ENCODE measurements at places on chromosomes 6 and 20.

- DNase-seq, result no peak
These were observed 84.1 kb downstream of the TNFAIP3 start for GRCh38 chr6:137951064-137951597.

DNA sequence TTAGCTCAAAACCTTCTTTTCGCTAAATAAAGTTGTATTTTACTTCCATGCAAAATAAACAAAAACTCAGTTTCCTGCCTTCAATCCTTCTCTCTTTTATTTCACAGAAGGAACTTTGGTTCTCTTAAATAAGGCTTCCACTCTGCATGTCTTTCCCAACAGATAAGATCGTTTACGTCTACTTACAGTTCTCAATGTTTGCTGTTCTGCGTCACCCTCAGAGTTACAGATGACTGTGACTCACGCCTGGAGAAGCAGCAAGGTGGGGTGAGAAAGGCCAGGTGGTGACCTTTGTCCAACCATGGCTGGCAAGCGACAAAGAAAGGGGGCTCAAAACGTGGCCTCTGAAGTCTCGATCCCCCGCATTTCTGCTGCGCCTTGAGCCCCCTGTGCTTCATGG, 51.4 kb upstream of the RPS6KA2 start:
- no peak for DNase-seq

GRCh38 chr6:33623895-33624381, 2.8 kb downstream of the ITPR3 start:
- no peak for DNase-seq

- no peak for DNase-seq
These were observed 110.9 kb downstream of the QRSL1 start for GRCh38 chr6:106740287-106740686.

GRCh38 chr6:27545271-27546046, 72.6 kb upstream of the ZNF184 start:
- DNase-seq, result no peak

- DNase-seq, result no peak
These were observed 116.4 kb downstream of the KIF6 start for GRCh38 chr6:39608652-39609345.

- DNase-seq, result no peak
These were observed 27.7 kb downstream of the EIF2S2 start for GRCh38 chr20:34084227-34084923.

DNA sequence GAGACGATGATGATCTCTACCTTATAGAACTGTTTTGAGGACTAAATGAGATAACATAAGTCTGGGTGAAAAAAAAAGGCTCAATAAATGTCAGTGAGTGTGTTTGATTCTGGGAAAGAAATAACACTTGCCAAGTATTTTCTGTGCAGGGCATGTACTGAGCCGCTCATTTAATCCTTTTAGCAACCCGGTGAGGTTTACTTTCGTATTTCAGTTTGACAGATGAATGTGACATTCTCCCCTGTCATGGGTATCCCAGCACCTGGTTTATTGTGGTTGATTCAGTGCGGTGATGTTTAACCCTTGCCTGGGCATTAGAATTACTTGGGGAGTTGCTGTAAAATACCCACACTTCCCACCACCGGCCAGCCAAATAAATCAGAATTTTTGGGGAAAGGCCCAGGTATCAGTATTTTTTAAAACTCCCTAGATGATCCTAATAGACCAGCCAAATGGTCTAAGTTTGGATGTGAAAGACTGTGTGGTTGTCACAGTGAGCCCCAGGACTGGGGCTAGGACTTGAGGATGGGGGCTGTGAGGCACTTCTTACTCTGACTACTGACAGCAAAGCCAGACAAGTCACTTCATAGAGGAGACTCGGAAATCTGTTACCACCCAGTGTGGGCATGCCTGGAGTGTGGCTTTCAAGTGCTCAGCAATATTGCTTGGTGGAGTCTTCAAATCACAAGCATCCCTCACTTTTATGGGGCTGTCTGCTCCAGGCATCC, 100.2 kb upstream of the KCNG1 start:
- DNase-seq, result no peak

DNA sequence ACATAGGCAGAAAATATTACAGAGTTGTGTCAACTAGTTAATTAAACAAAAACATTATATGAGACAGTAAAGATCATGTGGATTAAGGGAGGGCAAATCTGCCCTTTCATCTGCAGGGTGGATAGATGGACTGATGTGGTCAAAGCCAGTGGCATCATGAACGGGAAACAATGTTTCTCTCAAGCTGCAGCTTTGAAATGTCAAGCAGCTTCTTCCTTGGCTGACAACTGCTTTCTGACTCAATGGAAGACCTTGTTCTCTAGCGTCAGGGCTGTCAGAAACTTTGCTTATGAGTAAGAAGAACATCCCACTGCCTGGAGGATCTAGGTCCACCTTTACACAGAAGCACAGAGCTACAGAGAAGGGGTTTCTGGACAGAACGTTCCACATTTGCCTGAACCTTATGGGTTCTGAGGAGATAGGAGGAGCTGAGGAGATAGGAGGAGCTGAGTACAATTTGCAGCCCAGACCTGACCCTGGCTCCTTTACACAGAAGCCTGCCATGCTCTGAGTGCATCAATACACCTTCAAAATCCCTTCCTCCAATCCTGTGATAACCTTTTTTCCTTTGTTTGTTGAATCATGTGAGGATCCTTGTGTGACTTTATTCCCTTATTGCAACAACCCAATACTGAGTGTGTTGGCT, 6.1 kb downstream of the CST5 start:
- DNase-seq, result no peak

GRCh38 chr6:154261688-154262397, 94.8 kb downstream of the IPCEF1 start:
- DNase-seq, result no peak

- peak; percentile 11 for DNase-seq
These were observed 114.9 kb downstream of the AKAP7 start for GRCh38 chr6:131250122-131250521.

GRCh38 chr6:4806337-4806725, 30.1 kb downstream of the CDYL start:
- no peak for DNase-seq

DNA sequence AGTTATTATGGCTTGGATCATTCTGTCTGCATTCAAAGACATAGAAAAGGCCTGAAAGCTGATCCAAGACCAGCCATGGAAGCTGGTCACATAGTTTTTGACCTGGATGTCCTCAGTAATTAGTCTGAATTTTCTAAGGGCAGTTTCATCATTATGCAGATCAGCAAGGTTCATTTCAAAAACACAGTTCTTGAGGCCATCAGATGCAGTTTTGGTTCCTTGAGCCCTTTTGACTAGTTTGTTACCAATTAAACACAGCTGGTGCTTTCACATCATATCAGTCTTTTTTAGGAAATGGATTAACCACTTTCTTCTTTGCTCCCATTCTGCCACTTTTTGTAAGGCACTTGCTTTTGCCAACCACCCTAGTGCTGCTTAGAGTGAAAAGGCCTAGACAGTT, 129.4 kb downstream of the NCOA3 start:
- no peak for DNase-seq

GRCh38 chr6:90083891-90084290, 189.6 kb downstream of the GJA10 start:
- peak; percentile 64 for DNase-seq

GRCh38 chr20:64035066-64035932, 683 bp upstream of the C20orf204 start:
- no peak for DNase-seq

DNA sequence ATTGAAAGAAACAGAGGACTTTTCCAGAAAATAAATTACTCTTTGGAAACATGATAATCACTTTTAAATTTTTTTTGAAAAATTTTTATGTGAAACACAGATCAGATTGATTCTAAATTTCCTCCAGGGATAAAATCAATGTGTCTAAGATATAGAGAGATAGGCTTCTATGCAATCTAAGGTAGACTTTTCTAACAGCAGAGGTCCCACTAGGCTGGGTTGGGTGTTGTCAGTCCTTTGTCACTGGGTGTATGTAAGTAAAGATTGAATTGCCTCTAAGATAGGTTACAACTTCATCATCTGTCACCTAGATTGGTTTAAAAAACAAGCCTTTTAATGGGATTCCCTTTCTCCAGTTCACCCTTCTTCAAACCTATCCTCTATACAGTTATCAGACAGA, 449.9 kb downstream of the DHX35 start:
- no peak for DNase-seq

DNA sequence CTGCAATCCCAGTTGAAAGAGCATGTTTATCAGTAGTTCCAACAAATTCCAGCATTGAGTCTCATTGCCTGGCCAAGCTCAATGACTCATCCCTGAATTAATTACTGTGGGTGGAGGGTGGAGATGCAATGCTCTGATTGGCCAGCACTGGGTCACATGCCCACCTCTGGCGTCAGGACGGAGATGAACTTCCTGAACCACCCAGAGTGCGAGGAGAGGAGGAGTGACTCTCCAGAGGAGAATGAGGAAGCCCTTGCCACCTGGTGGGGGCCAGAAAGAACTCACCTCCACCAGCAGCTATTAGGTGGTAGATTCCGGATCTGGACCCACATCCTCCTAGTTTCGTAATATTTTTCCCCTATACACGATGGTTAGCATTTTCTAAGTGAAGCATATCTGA, 283.9 kb downstream of the TBC1D7 start:
- DNase-seq, result peak; percentile 15

GRCh38 chr6:134816300-134816699, 133.6 kb downstream of the ALDH8A1 start:
- no peak for DNase-seq

GRCh38 chr20:61353261-61354000, 101.4 kb downstream of the CDH4 start:
- DNase-seq, result no peak

- DNase-seq, result no peak
These were observed 1265.4 kb upstream of the GJE1 start for GRCh38 chr6:140867336-140867735.

- DNase-seq, result no peak
These were observed 42.0 kb downstream of the PREX1 start for GRCh38 chr20:48785801-48786200.

DNA sequence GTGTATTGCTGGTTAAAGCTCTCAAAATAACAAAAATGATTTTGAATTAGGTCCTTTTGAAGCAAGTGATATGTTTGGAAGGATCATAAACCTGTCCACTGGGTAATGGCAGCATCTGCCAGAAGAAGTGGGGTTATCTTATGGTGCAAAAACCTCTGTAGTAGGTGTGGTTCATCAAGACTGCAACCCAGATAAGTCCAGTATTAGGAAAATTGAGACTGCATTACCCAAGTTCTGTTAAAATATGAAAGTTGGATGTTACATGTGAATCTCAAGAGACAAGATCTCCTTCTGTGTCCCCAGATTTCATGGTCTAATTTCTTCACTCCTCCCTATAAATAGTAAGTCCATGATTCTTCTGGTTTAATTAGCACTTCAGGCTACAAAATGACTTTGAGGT, 59.4 kb downstream of the RPRD1B start:
- DNase-seq, result no peak

DNA sequence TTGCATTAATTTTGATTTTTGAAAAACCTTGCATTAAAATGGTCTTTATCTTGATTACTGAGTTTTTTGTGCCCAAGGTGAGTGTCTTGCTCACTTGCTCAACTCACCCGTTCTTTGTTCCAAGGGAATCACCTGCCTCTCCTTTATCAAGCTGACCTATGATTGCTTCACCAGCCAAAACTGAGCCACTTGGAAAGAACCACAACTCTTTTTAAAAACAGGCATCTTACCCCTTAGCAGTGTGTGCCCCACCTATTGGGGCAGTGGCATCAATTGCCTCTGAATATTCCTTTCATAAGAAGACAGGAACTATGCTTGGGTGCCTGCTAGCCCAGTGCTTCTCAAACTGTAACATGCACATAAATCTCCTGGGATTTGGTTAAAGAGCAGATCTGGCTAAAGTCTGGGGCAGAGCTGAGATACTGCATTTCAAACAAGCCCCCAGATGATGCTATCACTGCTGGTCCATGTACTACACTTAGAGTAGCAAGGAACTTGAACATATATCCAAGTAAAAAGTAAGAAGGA, 3.3 kb upstream of the STK38 start:
- no peak for DNase-seq

DNA sequence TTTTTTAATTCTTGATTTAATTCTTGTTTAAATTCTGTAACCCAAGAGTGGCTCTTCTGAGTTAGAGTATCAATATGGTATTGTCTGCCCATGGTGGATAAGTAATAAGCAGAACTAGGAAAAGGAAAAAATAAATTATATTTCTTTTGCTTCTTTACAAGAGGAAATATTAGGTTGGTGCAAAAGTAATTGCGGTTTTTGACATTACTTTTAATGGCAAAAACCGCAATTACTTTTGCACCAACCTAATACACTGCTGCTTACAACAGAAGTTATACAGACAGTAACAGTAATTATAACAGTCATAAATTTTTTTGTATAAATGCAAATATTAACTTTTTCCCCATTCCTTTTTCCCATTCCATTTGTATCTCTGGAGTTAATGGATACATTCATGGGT, 65.6 kb downstream of the HS3ST5 start:
- DNase-seq, result no peak

DNA sequence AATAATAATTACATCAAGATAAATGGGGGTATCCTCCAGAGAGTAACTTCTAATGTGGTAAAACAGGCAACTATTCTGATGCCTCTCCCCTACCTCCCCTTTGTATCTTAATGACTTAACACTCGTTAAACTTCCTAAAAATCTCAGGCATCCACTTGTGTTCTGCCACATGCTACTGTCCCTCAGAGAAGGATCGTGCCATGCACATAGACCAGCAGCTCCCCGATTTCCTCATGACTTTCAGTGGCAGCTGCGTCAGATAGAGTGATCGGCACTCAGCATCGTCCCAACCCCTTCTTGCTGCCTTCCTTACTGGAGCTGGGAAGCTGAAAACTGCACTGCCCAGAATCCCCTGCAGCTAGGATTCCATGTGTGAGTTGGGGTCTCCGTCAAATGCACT, 32.1 kb downstream of the RIPOR2 start:
- DNase-seq, result no peak

- DNase-seq, result no peak
These were observed 30.9 kb upstream of the RAB23 start for GRCh38 chr6:57252975-57253374.

GRCh38 chr6:84415068-84415467, 187.6 kb upstream of the CEP162 start:
- DNase-seq, result no peak

GRCh38 chr6:29517728-29518440, 30.1 kb upstream of the MAS1L start:
- DNase-seq, result no peak

GRCh38 chr6:110951986-110952794, 6.3 kb upstream of the GTF3C6 start:
- no peak for DNase-seq

DNA sequence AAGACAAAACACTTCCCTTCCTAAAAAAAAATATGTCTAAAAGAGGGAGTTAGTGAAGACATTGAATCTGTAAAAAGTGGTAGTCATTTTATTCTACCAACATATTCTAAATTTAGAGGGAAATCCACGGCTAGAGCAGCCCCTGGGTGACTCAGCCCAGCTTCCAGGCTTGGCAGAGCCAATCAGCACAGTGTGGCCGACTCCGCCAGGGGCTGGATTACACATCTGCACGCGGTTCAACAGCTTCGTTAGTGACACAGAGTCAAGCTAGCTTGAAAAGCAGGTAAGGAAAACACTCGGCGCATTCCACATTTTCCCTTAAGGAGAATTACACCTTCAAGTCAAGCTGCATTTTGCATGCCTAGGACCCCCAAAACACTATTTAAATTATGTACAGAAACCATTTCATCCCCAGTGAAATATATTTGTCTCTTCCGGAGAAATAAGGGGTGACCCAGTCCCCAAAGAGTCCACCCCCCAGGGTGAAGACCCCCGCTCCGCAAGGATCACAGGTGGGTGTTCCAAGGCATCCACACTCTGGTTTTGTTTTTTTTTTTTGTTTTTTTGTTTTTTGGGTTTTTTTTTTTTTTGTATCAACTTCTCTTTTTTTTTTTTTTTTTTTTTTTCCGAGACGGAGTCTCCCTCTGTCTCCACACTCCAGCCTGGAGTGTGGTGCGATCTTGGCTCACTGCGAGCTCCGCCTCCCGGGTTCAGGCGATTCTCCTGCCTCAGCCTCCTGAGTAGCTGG, 58.4 kb upstream of the ARID1B start:
- no peak for DNase-seq
